Inflammatory macrophage (primary cell): ENCODE measurements at places on chromosomes 2 and 18.
A peak's percentile ranks its signal among the peaks of the same experiment; 100 is the strongest.

DNA sequence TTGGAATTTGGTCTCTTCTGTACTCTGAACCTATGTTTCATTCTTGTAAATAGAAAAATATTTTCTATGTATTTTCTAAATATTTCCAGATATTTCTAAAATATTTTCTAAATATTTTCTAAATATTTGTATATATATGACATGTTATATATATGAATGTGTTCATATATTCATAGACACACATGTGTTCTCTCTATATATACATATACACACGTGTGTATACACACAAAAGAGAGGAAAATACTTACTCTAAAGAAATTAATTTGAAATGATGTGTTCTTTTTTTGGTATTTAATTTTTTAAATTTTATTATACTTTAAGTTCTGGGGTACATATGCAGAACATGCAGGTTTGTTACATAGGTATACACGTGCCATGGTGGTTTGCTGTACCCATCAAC lies 589.6 kb downstream of the LRRTM4 start:
- no peak for DNase-seq

DNA sequence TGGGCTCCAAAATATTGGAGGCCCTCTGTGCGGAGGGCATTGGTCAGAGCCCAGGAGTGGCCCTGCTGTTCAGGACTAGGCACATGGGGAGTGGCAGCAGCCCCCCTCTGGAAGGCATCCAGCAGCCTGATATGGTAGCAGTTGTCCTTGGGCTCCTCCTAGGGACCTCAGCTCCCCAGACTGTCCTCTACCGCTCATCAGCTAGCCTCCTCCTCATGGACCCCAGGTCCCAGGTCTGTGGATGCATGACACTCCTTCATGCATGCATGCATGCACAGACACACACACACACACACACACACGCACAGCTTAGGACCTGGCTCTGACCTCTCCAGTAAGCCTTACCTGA lies 15.4 kb upstream of the ATP6V1B1 start:
- DNase-seq: no peak

DNA sequence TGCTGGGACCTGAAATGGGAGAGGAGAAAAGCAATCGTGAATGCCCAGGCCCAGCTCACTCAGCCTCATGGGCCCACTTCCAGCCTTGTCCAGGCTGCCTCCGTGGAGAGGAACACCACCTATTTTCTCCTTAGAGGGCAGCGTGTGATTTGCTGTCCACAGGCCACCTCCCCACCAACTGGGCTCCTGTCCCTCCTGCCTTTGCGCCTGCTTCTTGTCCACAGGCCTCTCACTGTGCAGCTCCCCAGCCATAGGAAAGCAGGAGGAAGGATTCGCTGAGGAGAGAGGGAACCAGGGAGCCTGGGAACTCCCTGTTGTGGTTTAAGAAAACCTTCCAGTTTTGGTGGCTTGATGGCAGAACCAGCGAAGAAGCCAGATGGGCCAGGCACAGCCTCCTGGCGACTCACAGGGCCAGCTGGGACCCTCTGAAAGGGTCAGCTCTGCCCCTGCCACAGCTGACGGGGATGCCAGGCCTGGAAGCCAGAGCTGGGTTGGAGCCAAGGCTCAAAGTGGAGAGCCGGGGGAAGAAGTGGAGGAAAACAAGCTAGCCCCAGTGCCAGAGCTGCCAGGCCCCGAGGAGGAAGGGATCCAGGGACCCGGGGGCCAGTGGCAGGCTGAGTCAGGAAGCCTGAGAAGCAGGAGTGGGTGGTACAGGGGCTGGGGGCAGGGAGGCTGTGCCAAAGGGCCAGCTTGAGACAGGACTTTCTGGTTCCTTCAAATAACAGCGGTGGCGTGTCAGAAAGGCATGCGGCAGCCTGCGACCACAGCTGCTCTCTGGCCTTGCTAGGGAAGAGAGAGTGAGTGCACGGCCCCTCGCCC lies 9.9 kb downstream of the TMBIM1 start:
- no peak for DNase-seq

DNA sequence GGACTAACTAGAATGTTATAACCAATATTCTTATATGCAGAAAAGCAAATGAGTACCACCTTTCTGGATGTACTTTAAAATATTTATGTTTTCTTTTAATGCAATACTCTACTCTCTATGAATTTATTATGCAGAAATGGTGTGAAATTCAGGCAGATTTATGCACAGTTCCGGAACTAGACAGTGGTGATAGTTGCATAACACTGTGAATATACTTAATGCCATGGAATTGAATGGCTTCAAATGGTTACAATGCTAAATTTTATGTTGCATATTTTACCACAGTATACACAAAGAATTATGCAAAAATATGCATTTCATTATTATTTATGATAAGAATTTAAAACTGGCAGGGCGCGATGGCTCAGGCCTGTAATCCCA lies 287.8 kb upstream of the FN1 start:
- DNase-seq: peak; percentile 46

DNA sequence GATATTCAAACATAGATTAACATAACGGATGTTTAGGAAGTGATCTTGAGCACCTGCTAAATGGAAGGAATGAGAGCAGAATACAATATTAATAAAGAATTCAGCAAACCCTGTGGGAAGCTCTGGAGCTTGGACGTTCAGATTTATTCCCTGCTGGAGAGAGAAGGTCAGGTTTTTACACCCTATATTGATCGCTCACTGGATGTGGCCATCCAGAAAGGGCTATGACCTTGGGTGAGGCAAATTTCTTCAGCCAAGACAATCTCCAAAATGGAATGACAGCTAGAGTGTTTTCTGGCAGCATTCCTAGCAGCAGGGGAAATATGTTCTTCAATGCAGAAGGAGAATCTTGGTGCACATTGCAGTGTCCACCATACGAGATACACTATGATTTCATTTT lies 288.3 kb downstream of the IRS1 start:
- no peak for DNase-seq

DNA sequence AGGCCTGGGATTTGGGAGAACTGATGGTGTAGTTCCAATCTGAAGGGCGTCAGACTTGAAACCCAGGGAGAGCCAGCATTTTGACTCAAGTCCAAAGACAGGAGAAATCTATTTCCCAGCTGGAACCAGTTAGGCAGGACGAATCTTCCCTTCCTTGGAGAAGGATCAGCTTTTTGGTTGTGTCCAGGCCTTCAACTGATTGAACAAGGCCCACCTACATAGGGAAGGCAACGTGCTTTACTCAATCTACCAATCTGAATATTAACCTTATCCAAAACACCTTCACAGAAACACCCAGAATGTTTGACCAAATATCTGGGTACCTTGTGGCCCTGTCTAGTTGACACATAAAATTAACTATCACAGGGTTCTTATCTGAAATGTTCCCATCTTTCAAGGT lies 221.9 kb upstream of the DLGAP1 start:
- DNase-seq: no peak
